ENCODE measurements at places on chromosomes 3 and 15.

GRCh38 chr3:1183320-1184048 is 90.7 kb downstream of the CNTN6 start:
- DNase-seq, result no peak

- no peak for DNase-seq
These were observed 23.7 kb upstream of the CD47 start for GRCh38 chr3:108114423-108115065.

GRCh38 chr3:4841776-4842440 is 137.3 kb upstream of the BHLHE40 start:
- no peak for DNase-seq

- no peak for DNase-seq
These were observed 255.5 kb downstream of the EPHB1 start for GRCh38 chr3:135050536-135050935.

DNA sequence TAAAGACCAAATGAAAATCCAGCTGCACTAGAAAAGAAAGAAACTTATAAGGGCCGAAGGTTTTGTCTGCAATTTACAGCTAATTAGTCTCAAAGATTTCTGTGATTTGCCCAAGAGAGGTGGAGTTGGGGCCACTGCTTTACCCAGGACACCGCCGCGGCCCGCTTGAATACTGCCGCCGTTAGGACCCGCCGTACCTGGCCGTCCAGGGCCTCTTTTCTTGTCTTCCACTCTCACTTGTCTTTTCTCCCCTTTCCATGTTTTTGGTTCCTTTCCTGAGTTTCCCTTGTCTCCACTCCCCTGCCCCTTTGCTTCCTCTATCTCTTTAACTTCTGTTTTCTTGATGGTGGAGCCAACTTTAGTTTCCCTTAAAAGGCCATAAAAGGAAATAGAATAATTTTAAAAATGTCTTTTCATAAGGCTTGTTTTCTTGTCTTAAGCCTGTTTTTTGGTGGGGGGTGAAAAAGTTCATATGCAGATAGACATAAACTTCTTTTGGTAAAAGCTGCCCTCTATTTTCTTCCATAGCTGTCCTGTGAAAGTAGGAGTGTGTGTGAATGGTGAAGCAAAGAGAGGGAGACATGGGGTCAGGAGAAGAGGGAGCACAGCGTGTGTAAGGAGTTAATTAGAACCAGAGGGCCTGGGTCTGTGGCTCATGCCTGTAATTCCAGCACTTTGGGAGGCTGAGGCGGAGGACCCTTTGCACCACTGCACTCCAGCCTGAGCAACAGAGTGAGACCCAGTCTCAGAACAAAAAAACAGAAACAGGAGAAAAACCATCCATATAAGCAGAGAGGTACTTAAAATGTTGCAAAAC is 16.0 kb upstream of the CCNL1 start:
- DNase-seq, result no peak

DNA sequence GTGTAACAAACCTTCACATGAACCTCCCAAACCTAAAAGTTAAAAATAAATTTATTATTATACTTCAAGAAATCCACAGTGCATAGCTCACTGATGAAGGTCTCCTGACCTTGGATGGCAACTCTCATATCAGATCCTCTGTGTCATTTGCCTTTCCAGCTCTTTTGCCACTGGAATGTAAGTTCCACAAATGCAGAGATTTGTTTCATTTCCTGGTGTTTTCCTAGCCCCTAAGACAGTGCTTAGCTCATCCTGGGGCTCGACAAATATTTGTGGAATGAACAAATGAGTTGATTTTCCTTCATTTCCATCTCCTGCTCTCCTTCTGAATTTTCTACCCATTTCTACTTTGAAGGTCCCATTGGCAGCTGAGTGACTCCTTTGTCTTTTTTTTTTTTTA is 56.0 kb downstream of the FRMD4B start:
- DNase-seq, result no peak

DNA sequence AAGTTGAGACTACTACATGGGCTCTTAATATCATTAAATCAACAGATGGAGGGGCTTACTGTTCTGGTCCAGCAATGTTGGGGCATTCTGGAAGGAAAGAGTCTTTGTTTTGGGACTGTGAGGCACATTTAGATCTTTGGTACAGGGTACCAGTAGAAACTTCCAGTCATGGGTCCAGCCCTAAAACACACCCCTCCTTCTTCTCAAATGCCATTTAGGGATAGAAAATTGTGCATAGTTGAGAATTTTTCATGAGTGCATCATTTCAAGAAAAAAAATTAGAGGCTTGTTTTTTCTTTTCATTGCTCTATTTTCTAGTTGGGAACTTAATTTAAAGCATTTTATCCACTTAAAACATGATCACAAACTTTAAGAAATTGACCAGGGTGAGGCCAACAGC is 4.1 kb upstream of the RTP1 start:
- no peak for DNase-seq

DNA sequence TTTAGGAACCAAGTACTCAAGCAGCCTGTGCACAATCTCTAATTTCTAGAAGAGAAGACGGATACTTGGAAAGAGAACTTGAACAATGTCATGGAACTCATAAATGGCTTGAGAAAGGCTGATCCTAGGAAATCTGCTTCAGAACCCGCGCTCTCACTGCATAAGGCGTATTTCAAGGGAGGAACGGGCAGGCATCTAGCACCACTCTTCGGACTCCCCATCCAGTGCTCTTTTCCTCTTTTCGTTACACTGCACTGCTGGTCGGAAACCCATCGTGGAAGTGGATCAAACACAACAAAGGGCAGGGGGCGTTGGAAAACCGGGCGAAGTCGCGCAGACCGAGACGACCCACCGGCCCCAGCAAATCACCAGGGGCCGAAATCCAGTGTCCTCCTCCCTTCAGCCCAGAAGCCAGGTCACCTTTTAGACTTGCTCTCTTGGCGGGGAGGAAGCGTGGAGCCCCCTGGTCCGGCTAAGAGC is 539 bp upstream of the TLNRD1 start:
- DNase-seq, result no peak

DNA sequence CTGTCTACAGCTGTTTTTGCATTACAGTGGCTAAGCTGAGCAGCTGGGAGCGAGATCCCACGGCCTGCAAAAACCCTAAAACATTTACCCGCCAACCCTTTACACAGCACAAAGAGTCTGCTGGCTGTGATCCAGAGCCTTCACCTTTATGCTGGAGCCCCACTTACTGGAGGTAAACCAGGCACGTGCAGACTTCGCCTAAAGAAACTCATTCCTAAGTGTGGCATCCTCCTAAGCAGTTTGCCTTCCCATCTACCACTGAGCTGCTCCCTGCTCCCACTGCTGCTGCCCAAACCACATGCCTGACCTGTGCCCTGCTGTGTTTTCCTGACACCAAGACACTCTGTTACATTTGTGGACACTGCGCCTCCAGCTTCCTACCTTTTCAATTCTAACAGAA is 53.0 kb downstream of the CHSY1 start:
- DNase-seq, result no peak

DNA sequence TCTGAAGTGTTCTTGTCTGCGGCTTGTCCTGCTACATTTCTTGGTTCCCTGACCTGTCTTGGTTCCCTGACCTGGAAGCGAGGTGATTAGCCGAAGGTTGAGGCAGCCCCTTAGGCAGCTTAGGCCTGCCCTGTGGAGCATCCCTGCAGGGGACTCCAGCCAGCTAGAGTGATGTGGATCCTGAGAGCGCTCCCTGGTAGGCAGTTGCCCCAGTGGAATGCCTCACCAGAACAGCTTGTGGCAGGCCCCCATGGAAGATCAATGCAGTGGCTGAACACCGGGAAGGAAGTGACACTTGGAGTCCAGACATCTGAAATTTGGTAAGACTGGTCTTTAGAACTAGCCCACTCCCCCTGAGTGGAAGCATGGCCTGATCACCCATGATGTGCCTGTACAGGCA is 5.5 kb upstream of the ROBO1 start:
- DNase-seq, result no peak

- no peak for DNase-seq
These were observed 451 bp downstream of the CHCHD4 start for GRCh38 chr3:14124223-14124614.

- DNase-seq, result no peak
These were observed 45.4 kb upstream of the PARL start for GRCh38 chr3:183930086-183930485.

- DNase-seq, result no peak
These were observed 32.9 kb downstream of the NXPE3 start for GRCh38 chr3:101811875-101812274.

DNA sequence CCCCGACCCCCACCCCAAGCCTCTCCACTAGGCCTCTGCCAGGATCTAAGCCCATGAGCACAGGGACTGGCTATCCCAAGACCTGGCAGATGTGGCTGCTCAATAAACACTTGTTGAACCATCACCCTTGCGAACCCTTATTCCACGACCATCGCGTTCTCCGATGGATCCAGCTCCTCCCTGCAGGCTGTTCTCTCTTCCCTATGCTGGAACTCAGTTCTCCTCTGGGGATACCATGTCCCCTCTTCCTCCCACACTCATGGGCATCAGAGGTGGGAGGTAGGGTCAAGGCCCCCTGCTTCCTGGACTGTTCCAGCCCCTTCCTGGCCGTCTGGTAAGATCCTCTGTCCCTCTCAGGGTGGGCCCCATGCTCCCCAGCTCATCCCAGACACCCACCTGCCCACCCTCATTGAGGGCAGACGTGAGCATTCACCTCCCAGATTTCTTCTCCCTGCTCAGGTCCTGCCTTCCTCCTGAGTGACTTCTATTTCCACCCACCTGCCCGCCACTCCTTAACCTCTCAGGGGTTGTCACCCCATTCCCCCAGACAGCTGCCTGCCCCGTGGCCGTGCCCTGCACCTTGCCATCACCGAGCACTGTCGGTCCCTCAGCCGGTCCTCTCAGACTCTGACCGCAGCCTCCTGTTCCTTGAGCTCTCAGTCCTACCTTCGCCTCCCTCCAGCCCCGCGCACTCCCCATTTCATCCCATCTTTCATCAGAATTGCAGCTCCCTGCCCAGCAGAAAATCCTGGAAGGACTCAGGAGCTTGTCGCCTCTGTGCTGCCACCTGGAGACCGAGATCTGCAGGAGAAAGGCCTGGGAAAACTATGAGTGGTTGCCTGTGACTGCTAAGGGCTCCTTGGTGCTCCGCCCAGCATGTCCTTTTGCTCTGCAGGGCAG is 42.0 kb downstream of the PML start:
- peak; percentile 39 for DNase-seq

- no peak for DNase-seq
These were observed 62.4 kb upstream of the SLC24A5 start for GRCh38 chr15:48058371-48058770.

All from pulmonary artery endothelial cell (primary cell).